ENCODE measurements at places on chromosomes 11 and 22.

DNA sequence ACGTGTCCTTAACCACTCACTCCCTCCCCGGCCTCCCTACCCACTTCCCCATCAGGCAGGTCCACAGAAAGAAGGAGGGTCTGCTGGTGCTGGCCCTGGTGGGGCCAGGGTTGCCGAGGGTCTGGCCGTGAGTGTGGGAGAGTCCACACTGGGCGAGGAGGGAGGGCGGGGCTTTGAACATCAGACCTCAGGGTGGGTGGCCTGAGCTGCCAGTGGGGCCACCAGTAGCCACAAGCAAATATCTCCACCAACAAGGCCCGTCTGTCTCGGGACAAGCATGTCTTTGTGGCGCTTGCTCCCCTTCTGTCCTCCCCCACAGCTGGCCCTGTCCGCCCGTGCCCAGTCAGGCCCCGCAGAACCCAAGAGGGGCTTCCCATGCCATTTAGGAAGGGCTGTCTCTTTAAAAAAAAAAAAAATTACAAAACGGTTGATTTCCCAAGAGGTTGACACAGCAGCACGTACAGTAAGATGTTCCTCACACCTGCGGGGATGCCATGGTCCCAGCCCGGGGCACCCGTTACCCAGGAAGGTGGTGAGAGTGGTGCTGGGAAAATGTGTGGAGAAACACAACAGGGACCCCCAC is 17.7 kb upstream of the TALDO1 start:
- DNase-seq = no peak

DNA sequence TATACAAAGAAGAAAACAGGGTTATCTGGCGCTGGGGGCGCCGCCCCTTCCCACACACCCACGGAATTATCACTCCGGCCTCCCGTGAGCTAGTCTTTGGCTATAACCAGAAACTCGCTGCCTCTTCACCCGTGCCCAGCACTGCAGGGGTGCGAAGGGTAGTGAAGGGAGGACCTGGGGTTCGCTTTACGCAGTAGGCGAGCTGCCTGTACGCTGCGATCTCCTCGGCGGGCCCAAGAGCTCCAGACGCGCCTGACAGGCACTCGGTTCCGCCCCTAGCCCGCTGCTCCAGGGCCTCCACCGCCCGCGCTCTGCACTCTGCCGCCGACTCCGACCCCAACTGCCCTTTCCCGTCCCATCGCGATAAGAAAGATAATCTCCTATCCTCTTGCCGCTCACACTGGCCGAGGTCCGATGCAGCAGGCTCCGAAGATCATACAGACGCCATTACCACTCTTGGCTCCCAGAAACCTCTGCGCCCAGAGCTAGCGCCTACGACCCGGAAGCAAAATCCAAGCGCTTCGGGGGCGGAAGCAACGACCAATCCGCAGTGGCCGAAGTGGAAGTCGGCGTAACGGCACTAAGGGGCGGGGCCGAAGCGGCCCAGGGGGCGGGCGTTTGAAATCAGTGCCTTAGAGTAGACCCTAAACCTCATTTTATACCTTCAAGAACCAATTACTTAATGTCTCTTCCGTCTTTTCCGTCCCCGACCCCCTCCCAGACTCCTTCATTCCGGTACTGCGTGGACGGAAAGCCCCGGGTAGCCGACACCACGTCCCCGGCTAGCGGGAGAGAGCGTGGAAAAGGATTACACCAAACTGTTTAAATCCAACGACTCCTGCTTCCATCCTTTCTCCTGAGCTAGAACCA is at the start of the genes CWC15 and KDM4D:
Gene CWC15, minus strand, starts transcription at position 458 of the 870 bp plus-strand sequence. CDS start 1,371 bp downstream, outside the sequence.
Gene KDM4D, plus strand, starts transcription at position 611 of the 870 bp plus-strand sequence. CDS start 23,664 bp downstream, outside the sequence.
- DNase-seq = peak; percentile 96

DNA sequence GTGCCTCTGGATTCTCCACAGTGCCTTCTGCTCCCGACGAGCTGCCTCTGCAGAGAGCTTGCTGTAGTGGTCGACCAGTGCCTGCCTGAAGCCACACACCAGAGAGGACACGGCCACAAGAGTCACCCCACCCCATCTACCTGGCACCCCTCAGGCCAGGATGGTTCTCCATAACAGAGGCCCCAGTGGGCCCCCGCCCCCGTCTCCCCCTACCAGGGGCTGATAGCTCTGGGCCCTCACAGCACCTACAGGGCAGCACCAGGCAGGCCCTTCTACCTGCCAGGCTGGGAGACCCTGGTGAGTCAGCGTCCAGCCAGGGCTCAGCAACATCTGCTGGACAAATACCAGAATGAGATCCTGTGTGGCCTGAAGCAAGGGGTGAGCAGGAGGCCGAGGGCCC is 21.7 kb downstream of the SELENOO start:
- DNase-seq = no peak

DNA sequence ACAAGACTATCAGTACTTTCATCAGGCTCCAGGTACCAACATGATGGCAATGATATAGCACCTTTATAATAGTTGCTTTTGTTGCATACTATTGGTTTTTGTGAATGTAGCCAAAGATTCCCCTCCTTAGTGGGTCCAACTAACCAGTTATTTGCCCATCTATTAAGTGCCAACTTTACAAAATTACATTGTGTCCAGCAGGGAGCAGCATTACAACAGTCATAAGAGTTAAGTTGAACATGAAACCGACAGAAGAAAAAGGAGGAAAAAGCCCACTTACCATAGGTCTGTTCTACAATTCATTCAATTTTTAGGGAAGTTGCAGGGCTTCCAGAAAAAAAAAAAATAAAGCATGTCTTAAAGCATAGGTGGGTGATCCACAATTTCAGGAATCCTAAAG is 21.6 kb downstream of the IMMP1L start:
- no peak for DNase-seq

DNA sequence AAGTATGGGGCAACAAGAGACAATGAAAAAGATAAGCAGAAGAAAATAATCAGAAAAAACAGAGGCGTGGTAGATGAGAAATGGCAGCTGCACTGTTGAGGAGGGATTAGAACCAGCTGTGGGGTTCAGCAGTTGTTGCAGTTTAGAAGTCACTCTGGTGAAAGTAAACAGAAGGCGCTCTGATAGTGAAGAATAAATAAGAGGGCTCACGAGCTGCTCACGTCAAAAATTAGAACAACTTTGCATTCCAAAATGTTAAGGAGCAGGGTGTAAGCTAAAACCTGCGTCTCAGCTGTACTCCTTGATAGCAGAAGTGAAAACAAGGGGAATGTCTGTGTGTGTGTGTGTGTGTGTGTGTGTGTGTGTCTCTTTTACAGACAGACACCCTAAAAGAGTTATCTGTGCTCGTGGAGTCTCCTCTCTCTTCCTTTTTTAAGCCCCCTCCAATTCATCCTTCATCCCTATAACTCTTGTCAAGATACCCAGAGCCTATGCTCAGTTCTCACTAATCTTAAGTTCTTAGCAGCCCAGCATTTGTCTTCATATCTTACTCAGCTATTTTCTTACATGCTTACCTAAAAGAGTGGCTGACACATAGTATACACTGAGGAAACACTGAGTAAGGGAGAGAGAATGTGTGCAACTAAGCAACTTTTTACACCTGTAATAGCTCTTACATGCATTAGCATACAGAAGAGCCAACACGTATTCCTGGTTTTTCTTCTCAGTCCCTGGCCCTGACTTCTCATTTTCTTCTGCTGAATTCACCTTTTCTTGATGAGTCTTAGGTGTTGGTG is 8.9 kb downstream of the TTC17 start:
- DNase-seq = no peak

DNA sequence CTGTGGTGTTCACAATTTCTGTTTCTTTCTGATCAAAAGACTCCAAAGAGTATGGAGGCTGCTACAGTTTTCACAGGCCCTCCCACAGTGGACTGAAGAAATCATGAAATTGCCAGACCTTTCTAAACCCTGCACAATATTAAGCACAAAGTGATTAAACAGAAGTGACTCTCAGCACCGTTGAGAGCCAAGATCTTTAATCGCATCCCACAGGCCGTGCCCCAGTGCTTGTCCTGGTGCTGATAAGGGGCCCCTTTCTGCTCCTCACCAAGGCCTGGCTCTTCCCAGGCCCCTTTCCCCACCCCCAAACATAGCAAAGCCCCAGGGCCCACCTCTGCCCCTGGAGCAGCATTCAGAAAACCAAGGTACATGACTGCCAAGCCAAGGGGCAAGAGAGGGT is 57.4 kb upstream of the BMAL1 start:
- DNase-seq = no peak

DNA sequence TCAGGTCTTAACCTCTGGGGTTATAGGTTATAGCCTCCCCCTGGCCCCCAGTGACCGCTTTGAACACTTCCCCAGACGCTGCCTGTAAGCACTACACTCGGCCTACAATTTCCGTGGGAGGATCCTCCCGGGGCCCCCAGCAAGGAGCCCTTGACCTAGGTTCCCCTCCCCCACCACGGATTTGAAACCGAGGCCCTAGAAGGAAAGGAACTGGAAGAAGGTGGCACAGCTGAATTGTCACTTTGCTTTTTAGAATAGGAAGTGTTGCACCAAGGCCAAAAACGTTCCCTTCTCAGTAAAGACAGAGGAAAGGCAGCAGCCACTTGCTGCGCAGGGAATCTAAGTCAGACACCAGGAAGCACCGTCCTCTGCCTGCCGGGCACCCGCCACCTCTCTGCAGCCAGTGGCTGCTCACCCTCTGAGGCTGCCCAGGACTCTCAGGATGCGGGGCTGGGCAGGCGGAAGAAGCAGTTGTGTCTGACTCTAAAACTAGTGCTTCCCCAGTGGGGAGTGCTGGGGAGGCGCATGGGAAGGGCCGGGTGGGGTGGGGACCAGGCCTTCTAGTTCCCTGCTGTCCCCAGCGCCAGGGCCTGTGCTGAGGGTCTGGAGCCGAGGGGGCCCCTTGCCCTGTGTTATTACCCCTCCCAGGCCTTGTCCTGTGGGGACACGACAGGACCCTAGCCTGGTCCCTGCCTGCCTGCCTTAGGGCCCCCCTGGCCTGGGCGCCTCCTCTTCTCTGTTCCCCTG is 7.9 kb upstream of the FLRT1 start:
- no peak for DNase-seq

- no peak for DNase-seq
Measured at GRCh38 chr22:19803736-19804267, 43.2 kb downstream of the TBX1 start.

GRCh38 chr11:11535611-11536010 is 86.2 kb downstream of the GALNT18 start:
- no peak for DNase-seq

DNA sequence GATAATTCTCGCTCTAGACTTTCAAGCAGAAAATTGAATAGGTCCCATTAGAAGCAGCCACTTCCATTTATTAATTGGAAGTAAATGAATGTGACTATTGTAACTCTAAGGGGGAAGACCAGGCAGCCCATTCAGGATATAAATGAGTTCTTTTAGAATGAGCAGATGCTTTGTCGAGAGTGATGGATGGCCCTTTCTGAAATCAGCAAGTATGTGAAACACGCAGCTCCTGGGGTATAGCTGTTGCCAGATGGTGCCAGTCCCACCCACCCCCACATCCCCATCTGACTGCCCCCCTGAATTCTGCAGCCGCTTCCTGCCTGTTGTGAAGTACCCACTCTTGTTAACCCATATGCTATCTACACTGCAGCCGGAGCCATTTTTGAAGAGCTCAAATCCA is 3.7 kb downstream of the SLC15A3 start:
- no peak for DNase-seq

DNA sequence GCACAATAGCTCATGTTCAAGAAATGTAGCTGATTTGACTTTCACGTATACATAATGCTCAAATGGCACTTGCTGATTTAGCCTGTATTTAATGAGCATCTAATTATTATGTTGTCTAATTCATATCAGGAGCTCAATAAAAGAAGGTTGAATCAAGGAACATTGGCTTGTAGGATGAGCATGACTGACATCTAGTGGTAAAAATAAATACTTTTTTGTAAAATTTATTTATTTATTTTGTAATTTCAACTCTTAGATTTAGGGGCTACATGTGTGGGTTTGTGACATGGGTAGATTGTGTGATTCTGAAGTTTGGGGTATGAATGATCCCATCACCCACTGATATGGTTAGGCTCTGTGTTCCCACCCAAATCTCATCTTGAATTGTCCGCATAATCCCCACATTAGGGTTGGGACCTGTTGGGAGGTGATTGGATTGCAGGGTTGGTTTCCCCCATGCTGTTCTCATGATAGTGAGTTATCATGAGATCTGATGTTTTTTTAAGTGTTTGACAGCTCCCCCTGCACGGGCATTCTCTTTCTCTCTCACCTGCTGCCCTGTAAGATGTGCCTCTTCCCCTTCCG is 1.7 kb upstream of the OR52E5 start:
- no peak for DNase-seq

DNA sequence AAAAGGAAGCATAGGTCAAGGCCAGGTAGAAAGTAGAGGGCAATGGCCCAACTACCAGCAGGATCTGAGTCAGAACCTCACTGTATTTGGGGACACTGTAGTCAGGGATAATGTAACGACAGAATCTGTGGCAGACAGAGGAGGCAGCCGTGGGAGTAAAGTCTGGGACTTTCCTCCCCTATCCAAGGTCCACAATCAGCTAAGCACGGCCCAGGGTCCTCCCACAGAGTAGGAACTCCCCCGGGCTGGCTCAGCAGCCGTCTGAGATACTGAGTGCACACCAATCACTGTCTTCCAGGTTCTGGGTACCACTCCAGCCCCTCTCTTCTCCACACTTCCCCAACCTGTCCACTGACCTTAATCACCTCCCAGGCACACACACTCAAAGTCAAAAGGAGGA is 3.2 kb downstream of the IGSF9B start:
- DNase-seq = no peak

- DNase-seq = no peak
Measured at GRCh38 chr11:116930586-116930985, 93.2 kb upstream of the APOA1 start.

DNA sequence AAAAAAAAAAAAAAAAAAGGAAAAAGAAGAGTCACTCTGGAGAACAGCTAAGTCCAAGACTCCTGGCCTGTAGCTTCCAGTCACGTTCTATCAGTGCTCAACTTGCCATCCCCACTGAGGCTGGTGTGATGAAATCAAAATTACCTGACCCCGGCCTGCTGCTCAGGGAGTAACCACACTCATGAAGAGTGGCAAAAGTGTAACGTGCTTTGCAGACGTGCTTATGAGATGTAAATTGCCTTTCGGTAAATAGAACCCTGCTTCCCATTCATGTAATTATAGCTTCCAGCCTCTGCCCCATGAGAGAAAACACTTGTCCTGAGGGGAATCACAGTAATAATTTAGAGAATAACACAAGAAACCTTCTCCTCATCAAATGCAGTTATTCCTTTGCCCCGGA is 28.2 kb upstream of the CHKA start:
- no peak for DNase-seq

DNA sequence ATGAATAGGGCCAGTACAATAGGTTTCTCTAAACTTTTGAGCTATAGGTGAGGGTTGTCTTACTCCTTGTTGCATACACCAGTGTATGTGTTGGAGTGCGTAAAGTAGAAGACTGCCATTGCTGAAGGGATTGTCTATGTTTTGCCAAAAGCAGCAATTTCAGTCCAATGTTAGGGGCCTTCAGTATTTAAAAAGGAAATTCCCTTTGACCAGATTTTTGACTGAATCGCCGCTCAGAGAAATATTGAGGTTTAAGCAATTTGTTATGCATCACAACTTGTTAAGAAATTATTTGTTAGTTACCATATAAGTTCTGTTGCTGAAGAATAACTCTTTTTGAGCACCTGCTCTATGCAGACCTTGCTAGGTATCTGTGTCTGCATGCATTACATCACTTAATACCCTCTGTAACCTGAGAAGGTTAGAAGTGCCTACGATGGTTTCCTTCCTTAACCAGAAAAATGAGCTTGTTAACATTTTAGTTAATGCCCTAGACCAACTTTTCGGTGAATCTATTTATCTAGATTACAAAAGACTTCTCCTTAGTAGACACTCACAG is 33.9 kb downstream of the MMP20 start:
- DNase-seq = no peak

- no peak for DNase-seq
Measured at GRCh38 chr22:27673839-27674238, 127.7 kb downstream of the MN1 start.

- no peak for DNase-seq
Measured at GRCh38 chr22:46969961-46970360, 207.5 kb downstream of the TBC1D22A start.

- DNase-seq = no peak
Measured at GRCh38 chr11:12524865-12525264, 147.5 kb downstream of the PARVA start.

Data from effector CD4-positive, alpha-beta T cell (primary cell).